Cardiac muscle cell (in vitro differentiated cells and primary cell): ENCODE measurements at places on chromosomes 7 and 10.

- no peak for DNase-seq
These were observed 524.8 kb upstream of the SORCS1 start for GRCh38 chr10:107689323-107689722.

DNA sequence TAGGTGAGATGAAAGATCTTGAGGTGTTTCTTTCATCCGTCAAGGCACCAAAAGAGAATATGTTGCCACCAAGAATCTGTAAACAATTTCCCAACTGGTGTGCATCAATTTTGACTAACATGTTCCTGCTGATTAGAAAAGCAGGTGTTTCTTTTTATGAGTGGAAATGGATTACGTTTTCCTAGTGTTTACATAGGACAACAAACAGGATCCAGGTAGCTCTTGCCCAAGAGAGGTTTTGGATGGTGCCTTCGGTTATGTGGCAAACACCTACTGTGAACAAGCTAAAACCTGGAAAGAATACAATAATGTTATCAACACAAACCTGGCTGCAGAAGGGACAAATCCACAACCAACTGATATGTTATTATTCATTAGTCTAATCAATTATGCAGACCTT, 53.6 kb upstream of the WNT16 start:
- no peak for DNase-seq

- DNase-seq, result no peak
These were observed 31.8 kb upstream of the GSDME start for GRCh38 chr7:24788961-24789576.

DNA sequence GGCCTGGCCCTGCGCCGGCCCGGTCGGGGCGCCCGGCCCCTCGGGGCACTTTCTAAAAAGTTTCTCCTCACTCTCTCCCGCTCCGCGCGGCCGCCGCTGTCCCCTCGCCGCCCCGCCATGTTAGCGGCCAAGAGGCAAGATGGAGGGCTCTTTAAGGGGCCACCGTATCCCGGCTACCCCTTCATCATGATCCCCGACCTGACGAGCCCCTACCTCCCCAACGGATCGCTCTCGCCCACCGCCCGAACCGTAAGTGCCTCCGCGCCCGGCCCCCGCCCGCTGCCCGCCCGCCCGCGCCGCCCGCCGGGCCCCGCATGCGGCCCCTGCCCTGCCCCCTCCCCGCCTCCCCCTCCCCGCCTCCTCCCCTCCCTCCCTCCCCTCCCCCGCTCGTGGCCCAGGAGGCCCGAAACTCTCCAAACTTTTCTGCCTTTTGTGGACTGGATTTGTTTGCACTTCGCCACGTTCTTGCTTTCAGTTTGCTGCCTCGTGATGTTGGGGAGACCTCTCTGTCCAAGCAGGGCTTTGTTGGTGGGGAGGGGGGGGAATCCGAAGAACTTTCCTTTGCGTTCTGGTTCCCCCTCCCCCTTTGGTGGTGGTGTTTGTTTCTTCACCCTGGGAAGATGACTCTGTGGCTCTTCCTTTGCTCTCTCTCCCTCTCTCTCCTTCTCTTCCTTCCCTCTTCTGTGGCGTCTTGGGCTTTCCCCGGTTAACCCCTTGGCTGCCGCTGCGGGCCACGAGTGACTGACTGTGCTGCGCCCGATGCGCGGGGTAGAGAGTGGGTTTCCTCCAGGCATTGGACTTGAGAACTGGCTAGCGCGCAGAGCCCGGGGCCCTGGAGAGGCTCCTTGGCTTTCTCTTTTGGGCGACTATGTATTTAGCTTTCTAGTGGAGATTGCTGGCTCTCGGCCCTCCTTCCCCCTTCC, 1.6 kb downstream of the TCF7L2 start:
- DNase-seq, result peak; percentile 69

DNA sequence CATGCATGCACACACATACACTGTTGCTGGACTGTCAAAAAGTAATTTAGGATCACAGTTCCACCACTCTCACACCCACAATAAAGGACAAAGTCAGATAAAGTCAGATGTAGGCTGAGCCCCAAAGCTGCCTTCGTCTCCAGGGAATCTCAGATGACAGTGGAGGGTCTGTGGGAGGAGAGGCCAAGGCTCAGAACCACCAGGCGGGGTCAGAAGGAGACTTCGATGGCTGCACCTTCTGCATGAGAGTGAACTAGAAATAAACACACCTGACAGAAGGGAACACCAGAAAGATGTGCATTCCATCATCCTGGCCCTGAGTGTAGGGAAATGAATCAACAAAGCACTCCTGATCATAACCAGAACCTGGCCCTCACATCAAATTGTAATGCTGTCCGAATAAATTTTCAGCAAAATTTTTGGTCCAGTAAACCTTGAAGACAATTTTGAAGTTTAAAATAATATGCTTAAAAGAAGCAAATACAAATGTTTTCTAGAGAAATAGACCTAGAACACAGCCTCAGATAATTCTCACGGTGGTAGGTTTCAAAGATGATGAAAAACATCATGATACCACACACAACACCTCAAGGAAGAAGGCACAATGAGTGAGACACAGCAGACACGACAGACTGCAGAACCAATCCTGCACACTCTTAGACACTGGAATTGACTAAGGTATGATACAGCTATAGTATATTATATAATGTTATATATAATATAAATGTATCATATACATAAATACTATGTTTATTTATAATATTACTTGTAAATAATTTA, 269.8 kb upstream of the KLF6 start:
- no peak for DNase-seq

- no peak for DNase-seq
These were observed 473.0 kb downstream of the PLXDC2 start for GRCh38 chr10:20289070-20289828.

- peak; percentile 75 for DNase-seq
These were observed 102.1 kb upstream of the DDC start for GRCh38 chr7:50667338-50667737.

DNA sequence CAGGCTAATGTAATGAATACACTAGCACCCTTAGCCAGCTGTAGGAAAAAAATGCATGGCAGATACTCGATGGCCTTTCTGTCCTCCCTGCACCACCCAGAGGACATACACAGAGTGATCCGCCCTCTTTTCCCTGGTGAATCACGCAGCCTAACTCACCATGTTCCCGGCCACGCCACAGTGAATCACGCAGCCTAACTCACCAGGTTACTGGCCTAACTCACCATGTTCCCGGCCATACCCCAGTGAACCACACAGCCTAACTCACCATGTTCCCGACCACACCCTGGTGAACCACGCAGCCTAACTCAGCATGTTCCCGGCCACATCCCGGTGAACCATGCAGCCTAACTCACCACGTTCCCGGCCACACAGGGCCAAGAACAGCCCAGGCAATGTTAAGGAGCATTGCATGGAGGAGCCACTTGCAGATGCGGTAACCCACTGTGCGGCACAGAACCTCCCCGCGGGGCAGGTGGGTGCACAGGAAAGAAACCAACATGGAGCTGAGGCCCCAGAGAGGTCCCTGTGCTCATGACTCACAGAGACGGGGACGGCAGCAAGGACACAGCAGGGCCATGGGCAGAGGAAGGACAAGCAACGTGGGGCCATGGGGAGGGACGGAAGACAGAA, 508.5 kb downstream of the DNAJB6 start:
- no peak for DNase-seq

DNA sequence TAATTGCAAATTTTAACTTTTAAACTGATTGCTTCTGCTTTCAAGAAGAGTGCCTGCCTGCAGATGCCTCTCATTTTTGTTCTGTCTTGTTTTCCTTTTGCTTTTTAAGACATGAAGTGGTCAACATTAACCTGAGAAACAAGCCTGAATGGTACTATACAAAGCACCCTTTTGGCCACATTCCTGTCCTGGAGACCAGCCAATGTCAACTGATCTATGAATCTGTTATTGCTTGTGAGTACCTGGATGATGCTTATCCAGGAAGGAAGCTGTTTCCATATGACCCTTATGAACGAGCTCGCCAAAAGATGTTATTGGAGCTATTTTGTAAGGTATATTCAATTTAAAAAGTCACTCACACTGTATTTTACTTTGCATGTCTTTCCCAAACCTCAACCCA, 8.8 kb downstream of the GSTO2 start:
- no peak for DNase-seq

DNA sequence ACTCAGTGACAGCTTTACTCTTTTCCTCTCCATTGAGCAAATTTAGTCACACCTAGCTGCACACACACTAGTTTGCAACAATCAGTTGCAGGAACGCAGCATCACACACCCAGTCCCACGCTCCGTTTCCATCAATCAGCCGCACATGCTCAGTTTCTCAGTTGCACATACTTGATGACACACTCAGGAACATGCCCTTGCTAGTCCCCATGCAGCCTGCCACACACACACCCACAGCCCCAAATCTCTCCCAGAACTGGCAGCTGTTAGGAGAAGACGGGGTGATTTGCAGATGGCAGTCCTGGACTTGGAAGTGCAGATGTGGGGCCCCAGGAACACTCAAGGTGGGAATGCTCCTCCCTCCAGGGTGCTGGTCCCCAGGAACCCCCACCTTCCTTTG, 7.7 kb downstream of the LBX1 start:
- no peak for DNase-seq

DNA sequence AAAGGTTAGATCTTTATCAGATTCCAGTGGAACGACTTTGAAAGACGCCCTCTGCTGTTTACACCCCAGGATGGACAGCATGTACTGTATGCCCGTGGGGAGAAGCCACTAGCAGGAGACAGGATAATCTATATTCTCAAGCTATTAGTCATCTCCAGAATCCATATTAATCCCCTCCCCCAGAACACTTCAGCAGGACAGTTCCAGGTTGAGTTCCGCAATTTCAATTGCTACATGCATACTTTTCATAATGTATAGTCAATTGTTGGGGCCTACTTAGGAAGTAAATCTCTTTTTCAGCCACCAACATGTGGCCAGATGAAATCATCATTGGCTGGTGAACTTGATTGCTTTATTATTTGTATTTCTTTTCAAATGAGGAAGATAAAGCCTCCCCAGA, 313.1 kb upstream of the SMIM30 start:
- peak; percentile 5 for DNase-seq

- DNase-seq, result no peak
These were observed 233.2 kb downstream of the SORCS1 start for GRCh38 chr10:106931159-106931852.

DNA sequence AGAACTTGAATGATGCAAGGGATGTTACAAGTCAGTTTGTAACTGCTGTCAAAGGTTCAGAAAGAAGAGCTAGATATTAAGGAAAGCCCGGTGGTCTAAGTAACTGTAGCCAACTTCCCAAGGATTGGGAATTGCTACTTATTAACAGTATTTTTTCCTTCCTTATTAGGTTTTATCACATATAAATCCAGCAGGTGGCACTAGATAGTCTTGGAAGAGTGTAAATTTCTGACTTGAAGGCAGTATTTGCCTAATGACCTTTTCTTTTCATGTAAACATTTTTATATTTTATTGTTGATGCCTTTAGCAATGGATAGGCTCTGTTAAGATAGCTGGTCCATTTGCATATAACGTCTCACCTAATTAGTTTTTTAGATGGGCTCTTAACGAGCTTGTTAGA, 51.2 kb downstream of the ANLN start:
- DNase-seq, result peak; percentile 24

GRCh38 chr10:33334805-33335550, 511 bp upstream of the NRP1 start:
- DNase-seq, result peak; percentile 86

DNA sequence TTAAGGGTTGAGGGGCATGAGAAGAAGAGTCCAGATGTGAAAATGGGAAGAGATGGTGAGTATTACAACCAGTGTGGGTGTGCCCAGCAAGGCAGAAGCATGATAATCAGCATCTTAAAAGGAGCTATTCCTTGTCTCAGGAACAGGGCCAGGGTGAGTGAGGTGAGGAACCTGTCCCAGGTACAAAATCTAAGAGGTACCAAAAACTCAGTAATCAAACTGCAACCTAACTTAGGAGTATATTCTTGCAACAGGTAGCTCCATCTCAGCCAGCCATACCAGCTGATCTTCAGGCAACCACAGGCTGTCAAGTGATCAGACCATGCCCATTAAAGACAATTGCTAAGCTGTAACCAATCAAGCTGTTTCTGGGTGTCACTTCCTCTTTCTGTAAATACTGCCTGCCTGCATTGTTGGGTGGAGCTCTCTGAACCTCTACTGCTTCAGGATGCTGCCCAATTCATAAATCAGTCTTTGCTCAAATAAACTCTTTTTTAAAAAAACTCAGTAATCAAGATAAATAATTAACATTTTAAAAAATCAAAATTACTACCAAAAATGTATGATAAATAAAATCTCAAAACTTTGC, 7.4 kb downstream of the KEL start:
- DNase-seq, result no peak

DNA sequence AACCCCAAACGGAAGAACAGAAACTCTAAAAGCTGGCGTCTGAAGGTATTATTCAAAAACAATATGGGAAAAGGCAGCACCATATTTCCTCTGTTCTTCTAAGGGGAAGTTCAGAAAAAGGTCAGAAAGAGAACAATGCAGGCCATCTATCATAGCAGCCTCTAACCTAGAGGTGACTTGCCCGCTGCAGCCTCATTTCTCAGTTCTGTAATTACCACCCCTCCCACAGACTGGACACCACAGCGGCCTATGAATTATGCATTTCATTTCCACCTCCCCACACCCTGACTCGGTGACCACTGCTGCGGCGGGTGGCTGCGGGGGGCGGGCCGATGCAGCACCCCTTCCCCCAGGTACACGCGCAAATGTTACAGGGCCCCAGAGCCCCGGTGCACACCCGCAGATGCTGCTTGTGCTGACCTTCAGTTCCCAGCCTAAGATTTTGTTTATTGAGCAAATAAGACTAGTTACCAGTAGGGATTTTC, 125.5 kb downstream of the CLEC2L start:
- no peak for DNase-seq

DNA sequence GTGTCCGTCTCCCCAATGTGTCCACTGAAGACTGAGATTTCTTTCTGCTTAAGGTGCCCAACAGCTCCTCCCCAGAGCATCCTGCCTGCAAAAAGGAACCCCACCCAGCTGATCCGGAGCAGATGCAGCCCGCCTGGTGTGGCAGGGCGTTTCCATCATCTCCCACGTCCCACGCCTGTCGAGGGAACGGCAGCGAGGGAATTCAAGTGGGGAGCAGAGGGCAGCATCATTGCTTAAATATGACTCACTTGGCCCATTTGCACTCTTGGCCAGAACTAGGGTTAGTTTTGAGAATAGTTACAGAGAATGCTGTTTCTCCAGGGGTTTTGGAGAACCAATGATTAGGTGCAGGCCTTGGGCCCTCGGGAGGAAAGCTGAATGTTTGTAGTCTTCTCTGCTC, 20.8 kb downstream of the VWA2 start:
- DNase-seq, result no peak

GRCh38 chr10:32163762-32164148, 107.5 kb upstream of the KIF5B start:
- DNase-seq, result no peak
